CD14-positive monocyte (primary cell): ENCODE measurements at places on chromosomes 2 and 18.

GRCh38 chr2:25283921-25284320 lies 57.8 kb downstream of the DNMT3A start:
- no peak for DNase-seq

- no peak for DNase-seq
These were observed 45.1 kb downstream of the ST6GAL2 start for GRCh38 chr2:106840818-106841217.

- DNase-seq: no peak
These were observed 36.7 kb downstream of the VIT start for GRCh38 chr2:36733215-36733614.

DNA sequence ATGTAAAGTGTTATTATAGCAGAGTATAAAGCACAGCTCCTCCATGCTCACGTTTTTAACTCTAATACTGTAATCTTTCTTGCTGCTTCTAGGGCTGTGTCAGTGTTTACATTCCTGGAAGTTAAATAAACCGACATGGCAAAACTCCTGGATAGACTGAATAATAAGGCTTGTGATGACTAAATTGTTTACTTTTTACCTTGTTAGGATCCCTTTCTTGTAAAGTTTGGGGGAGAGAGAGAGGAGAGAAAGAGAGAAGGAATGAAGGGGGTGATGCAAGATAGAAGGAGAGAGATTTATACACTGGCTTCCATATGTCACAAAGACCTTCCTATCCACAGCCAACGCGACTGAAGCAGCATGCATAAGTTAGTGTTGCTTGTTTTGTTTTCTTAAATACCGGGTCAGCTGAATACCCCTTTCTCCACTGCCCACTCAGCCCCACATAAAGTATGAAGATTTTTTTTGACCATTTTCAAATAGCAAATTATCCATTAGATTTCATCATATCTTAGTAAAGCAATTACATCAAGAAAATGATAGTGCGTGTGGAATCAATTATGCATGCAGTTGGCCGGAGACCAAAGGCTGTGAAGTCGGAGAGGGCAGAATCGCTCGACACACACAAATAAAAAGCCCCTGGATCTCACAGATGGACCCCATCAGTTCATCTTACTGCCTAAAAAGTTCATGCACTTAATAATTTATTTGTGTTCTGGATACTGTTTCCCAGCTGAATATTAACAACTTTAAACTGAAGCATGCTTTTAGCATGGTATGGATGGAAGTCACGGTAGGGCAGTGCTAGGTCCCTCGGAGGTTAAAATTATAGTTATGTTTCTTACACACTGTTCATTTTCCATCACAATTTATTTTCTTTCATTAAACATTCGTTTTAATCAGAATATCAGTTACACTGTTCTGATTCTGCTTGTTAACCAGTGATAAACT lies 20.1 kb downstream of the BCL11A start:
- DNase-seq: no peak

DNA sequence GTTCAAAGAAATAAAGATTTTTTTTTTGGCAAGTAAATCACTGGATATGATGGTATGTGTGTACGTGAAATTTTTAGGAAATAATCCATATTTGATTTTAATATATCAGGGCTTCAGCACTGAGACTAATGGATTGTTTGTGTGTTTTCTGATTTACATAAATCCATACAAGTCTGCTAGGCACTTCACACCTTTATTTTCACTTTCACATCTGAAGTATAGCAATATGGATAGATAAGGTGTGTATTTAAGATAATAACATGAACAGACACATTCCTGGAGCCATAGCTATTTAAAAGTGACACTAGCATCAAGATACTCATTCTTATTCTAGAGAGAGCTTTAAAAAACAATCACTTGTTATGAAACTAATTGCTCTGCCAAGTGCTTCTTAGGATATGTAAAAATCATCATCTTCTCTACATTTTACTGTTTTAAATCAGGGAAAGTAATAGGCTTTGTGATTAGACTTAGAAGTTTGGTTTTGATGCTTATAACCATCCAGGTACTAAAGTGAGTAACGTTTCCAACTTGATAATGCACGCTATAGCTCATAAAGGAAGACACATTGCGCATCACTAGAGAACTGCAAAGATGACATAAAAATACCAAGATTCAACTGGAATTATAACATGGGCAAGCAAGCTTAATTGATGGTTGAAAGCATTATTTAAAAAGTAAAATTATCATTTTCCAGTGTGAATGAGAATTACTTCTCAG lies 208.9 kb downstream of the ZEB2 start:
- DNase-seq: no peak

DNA sequence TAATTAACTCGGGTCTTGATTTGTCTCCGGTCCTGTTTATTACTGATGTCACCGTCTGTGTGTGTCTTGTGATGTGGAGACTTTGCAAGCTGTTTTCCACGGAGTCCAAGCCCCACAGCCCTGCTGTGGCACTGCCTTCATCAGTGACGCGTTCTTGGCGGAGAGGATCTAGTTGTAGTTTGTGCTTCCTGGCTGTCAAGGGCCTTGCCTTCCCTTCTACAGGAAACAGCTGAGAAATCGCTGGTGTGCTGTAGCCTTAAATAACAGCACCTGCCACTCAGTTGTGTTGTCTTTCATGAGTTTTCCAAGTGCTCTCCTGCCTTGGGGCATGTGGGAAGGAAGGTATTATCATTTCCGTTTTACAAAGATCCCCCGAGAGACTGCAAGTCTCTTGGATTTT lies 26.3 kb downstream of the CTIF start:
- DNase-seq: no peak

GRCh38 chr2:161991991-161992390 lies 82.0 kb downstream of the DPP4 start:
- DNase-seq: no peak
